ENCODE measurements at places on chromosomes 5 and 9.

- no peak for DNase-seq
Measured at GRCh38 chr5:4939042-4939781, 200.9 kb upstream of the ADAMTS16 start.

DNA sequence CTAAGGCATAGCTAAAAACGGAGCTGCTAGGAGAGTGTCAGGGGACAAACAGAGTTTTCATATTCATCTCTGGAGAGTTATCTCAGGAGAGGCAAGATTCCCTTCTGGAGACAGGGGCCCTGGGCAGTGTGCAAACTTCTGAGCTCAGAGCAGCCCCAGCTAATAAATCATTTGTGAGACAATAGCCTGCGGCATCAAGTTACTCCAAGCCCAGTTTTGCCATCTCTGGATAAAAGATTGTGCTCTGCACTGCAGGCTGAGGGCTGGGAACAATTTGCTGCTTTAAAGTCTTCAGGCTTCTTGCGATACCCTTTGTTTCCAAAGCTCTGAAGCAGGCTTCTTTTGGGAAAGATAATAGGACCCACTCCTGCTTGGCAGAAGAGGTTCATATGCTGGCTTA lies 164.3 kb upstream of the BRINP1 start:
- no peak for DNase-seq

DNA sequence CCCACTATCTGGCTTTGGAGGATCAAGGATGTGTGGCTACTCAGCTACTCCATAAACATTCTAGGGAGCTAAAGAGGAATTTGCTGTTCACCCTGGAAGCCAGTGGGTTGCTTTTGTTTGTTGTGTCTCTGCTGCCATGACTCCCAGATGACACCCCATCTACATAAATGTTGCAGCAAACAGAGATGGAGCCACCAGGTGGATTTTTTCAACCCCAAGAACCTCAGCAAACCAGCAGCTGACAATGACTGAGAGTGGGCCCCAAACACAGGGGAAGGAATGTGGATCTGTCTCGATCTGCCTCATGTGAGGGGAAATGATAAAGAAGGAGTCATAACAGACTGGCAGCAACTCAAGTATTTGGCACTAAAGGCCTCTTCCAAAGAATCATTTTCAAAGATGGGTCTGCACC lies 132.7 kb upstream of the TNC start:
- DNase-seq = no peak

DNA sequence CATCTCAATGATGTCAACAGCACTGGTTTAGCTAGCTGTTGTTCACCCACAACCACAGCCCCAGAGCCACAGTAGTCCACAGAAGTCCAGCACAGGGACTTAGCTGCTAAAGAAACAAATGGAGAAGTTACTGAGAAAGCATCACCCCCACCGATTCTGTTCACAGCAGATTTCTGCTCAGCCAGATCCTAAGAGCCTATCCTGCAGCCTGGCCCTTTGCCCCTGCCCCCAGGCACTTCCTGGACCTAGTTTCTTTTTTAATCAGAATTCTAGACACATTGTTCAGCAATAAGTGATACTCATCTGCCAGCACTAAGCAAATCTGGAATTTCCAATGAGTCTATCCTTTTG lies 7.4 kb downstream of the B4GALT1 start:
- DNase-seq = no peak

DNA sequence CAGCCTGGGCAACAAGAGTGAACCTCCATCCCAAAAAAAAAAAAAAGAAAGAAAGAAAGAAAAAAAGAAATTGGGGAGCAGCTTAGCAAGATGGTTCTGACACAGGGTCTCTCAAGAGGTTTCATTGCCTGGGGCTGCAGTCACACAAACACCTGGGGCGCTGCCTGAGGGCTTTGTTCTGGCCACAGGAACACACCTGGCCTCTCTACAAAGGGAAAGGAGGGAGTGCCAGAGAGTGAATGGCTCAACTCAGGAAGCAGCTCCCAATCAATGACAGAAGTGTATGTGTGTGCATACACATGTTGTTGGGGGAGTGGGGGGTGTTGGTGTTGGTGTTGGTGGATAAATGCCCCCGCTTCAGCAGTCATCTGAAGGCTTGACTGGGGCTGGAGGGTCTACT lies 32.4 kb upstream of the CTNNA1 start:
- no peak for DNase-seq

DNA sequence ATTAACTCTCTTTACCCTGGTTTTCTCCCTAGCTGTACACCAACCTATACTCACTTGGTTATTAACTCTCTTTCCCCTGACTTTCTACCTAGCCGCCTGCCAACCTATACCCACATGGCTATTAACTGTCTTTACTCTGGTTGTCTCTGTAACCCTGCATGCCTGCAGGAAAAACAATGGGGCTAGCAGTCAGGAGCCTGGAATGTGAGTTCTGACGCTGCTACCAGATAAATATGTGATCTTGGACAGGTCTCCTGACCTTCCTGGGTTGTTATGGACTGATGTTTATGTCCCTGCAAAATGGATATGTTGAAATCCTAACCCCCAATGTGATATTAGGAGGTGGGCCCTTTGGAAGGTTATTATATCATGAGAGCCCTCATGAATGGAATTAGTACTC lies 119.2 kb downstream of the SMARCA2 start:
- no peak for DNase-seq

DNA sequence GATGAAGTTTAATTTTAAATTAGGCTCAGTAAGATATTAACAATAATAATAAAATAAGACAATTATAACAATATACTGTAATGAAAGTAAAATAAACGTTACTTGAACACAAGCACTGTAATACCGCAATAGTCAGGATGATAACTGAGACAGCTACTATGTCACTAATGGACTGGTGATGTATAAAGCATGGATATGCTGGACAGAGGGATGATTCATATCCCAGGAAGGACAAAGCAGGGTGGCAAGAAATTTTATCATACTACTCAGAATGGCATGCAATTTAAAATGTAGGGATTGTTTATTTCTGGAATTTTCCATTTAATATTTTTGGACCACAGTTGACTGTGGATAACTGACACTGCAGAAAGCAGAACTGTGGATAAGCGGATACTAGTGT lies 196.9 kb downstream of the VPS13A start:
- no peak for DNase-seq

DNA sequence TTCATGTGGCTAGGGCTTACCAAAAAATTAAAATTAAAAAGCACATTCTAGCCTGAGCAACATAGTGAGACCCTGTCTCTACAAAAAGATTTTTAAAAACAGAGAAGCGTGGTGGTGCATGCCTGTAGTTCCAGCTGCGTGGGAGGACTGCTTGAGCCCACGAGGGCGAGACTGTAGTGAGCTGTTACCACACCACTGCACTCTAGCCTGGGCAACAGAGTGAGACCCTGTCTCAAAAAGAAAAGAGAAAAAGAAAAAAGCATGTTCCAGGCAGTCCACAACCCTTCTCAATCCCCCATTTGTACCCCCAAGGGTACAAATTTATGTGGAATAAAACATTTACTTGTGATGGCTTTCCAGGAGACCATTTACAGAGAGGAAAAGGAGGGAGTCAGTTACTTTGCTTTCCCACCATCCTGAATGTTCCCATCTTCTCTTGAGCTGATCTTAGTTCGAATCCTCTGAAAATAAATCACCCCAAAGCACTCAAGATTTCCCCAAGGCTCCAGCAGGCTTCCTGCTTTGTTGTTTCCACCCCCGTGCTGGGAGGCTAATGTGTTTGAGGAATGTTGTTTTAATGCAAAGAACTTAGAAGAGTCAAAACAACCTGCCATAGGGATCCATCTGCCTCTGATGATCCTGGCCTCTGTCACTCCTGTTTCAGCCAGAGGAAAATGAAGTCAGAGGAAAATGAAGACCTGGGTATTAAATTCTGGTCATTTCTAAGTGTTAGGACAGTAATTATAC lies 384.7 kb downstream of the BNC2 start:
- DNase-seq = no peak

GRCh38 chr9:105413525-105413924 lies 34.3 kb upstream of the FSD1L start:
- no peak for DNase-seq

- DNase-seq = no peak
Measured at GRCh38 chr5:163619273-163619934, 114.0 kb downstream of the MAT2B start.
